ENCODE measurements at places on chromosomes 7 and 10.

GRCh38 chr7:2157473-2158279 is 75.1 kb downstream of the MAD1L1 start:
- DNase-seq = no peak

DNA sequence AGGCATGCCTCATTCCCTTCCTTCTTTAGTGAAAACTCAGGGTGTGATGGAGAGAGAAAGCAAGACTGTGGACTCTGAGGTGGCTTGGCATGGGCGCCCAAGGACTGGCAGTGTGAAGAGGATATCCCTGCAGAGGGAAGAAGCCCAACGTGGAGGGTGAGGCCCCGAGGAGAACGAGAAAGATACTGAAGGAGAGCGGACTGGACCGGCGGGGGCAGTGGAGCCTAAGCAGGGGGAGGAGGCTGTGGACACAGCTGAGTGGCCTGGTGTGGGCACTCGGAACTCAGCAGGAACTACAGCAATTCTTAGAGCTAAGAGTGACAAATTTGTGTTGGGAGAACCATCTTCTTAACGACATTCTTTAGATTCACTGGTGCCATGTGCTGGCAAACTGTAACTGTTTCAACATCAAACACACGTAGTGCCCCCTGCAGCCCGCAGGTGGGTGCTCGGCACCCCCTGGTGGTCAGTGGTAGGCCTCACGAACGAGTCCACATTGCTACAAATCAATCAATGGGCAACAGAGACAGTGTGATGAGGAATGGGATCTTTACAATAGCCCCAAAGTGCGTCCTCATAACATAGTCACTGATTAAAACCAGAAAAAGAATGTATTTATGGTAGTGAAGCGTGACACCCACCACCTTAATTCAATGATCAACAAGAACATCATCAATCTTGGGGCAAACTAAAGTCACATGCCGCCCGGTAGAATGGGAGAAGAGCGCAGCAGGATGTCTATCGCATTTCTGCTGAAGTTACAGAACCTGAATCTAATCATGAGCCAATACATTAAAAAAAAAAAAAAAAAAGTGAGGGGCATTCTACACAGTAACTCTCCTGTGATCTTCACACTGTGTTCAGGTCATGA is 2.0 kb upstream of the SFTPA1 start:
- DNase-seq = no peak

DNA sequence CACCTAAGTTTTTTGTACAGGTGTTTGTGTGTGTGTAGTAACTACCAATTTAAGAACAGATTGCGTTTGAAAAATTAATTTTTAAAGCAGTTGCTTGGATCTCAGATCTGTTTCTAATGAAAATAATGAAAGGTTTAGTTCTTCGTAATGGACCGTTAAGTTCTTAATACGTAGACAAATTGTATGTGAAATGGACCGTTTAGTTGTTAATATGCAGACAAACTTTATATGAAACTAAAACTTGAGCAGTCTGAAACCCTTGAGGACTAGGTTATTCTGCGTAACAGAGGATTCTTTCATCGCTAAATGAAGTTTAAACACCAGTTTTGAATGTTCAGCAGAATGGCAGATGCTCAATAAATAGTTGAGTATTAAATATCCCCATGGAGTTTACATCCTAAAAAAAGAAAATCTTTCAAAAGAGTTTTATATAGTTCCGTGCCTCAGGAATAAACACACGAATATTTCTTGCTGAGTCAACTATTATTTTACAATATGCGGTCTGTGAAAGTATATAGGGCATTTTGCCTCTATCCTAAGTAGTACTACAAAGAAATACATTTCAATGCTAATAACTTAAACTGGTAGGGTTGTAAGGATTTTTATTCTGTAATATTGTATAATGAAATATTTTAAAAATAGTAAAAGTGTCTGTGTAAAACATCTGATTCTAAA is 1.2 kb downstream of the DBF4 start:
- no peak for DNase-seq

GRCh38 chr10:48633381-48634197 is 28.7 kb upstream of the ARHGAP22 start:
- no peak for DNase-seq

DNA sequence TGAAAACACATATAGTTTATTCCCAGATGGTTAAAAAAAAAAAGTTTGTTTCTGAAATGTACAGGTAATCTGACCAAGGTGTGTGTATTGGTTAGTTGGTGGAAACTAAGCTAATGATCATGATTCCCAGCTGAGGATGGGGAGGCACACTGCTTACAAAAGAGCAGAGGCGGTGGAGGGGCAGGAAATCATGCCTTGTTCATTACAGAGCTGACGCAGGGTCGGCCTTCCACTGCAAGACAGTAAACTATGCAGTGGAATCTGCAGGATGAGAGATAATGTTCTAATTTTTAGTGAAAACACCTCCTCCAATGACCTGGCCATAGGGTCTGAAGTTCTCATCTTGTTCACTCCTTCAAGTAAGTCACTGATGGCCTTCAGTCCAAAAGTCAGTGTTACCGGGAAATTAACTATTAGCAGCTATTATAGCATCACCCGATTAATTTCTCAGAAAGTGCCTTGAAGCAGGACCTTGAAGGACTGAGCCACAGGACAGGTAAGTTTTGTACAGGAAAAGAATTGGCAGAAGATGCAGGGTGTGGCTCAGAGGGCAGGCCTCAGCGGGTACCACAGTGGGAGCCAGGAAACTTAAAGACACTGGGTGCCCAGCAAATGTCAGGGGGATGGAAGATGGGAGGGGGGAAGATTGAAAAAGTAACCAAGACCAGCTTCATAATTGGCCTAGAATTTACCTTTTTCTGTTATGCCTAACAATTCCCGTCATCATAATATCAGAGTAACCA is 36.0 kb downstream of the MYOF start:
- no peak for DNase-seq

DNA sequence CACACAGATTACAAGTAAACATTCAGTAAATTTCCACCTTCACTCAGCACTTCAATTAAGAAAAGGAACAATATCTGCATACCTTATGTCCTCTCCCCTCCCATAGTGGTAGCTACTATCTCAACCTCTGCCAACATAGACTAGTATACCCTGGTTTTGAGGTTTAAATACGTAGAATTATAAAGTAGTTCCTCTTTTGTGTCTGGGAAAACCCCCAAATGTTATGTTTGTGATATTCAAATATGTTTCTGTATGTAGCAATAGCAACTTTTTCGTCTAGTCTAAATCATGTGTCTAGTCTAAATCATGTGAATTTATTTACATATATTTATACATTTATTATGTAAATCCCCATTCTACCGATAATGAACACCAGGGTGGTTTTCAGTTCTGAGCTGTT is 13.2 kb upstream of the CAMK2B start:
- DNase-seq = no peak

GRCh38 chr7:131974671-131975070 is 418.2 kb upstream of the PODXL start:
- no peak for DNase-seq

All from activated T-helper 1 cell treated with Interleukin-2 at 50 U/mL for 16 hours (primary cell).